NAMALWA (cell line): ENCODE measurements at places on chromosomes 4 and X.
A peak's percentile ranks its signal among the peaks of the same experiment; 100 is the strongest.

DNA sequence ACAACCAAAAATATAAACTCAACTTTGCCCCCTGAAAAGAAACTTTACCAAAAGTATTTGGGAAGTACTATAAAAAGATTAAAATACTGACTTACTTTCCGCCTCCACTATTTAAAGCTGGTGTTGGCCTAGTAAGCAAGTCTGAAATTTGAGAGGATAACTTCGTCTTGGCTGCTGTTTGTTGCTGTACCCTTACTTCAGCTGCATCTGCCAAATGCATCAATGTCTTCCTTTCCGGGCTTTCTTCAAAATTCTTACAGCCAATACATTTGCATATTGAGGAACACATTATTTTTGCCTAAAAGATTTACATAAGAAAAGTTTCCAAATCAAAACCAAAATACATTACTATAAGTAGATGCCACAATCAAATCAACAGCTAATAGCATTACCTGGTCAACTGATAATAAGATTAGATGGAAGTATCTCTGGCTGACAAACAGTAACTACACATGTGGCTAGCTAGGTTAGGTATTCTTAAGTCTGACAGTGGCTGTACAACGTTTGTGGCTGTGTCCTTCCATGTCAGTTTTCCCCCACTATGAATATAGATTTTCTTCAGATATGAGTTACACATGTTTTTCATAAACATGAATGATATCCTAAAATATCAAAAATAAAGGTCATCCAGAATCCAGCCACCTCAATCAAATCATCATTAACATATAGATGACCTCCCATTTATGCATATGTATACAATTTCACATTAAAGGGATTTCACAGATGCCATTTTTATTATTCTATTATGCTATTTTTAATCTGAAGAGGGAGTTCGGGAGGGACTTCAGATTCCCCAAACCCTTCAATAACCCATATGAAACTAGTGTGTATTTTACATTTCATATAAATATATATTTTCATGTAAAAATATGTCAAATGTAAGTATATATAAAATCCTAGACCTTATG is 30.6 kb downstream of the THAP9 start:
- no peak for DNase-seq

DNA sequence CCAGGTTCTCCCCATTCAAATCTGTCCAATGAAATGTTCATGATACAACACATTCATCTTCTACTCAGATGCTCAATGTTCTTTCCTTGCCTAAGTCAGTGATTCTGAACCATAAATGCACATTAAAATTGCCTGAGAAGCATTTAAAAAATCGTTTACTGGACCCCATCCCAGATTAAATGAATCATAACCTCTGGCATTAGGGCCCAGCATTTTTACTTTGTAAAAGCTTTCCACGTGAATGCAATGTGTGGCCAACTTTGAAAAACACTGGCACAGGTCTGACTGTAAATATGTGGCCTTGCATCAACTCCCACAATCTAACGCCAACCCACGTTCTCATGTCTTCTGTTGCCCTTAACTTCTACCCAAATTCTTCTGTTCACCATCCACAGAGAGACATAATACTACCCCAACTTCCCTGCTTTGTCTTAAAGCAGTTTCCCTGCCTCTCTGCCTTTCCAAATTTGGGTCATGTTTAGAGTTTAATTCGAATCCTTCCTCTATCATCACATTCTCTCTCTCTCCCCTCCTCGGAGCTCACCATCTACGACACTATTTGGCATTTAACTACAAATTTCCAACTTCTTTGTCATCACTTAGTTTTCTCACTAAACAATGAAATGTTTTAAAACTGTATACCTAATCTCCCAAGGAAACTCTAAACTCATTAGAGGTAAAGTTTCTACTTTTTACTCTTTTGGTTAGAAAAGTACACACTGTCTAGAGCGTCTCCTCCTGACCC is 78.7 kb downstream of the PRKG2 start:
- DNase-seq = no peak

DNA sequence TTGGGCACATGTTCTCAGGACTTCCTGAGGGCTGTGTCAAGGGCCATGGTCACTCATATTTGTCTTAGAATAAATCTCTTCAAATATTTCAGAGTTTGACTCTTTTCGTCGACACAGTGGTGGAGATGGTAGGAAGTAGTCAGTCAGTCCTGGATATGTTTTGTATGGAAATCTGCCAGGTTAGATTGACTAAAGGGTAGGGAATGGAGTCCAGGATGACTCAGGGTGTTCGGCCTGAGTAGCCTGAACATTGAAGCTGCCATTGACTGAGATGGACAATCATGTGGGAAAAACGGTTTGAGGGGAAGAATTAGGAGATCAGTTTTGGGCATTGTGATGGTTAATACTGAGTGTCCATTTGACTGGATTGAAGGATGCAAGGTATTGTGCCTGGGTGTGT is 177.1 kb upstream of the CENPE start:
- no peak for DNase-seq

- DNase-seq = no peak
These were observed 24.0 kb upstream of the NUDT11 start for GRCh38 chrX:51520393-51520792.

DNA sequence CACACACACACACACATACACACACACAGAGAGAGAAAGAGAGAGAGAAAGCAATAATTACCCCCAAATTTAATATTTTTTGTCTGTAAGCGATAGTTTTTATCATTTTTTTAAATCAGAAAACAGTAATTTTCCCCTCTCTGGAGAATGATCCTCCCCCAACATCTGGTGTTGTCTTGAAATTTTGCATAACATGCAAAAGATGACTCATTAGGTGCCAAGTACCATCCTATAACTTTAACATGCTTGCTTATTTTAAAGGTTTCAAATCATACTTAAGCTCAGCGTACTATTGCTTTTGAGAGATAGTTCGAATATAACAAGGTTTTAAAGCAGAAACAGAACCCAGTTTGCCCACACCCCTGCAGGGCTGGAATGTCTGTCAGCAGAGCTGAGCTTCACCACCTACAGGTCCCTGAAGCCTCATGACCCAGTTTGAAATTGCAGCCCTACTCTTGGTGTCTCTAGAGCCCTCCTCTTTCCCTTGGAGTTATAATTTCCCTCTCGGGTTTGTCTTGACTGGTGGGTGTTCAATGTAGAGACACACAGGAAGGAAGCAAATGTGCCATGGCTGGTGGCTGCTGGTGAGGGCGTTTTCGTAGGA is 175.0 kb upstream of the HS3ST1 start:
- DNase-seq = no peak

DNA sequence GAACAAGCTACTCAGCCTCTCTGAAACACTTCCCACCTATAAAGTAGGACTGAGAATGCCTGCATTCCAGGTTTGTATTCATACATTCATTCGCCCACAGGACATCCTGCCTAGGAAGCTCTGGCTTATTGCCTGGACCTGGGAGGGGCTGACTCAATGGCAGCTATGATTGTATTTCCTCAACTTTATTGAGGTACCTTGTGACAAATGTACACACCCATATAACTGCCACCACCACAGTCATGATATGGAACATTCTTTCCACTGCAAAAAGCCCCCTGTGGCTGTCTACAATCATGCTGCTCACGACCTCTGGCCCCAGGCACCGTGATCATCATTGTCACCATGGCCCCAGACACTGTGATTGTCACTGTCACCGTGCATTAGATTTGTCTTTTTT is 68.3 kb downstream of the ABLIM2 start:
- DNase-seq = peak; percentile 21

- DNase-seq = no peak
These were observed 54.6 kb downstream of the ARAP2 start for GRCh38 chr4:36189511-36190226.

DNA sequence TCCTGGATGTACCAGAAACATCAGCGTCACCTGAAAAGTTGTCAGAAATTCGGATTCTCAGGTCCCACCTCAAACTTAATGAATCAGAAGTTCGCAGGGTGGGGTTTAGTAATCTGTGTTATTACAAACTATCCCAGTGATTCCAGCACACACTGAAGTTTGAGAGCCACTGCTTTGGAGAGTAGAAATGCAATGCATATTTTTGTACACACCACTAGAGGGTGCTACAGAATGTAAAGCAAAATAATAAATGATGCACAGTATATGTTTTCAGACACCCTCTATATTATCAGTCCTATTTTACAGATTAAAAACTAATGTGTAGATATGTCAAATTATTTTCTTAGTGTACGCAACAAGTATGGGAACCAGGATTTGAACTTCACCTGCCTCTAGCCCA is 2.4 kb upstream of the MORF4L2 start:
- peak; percentile 53 for DNase-seq

DNA sequence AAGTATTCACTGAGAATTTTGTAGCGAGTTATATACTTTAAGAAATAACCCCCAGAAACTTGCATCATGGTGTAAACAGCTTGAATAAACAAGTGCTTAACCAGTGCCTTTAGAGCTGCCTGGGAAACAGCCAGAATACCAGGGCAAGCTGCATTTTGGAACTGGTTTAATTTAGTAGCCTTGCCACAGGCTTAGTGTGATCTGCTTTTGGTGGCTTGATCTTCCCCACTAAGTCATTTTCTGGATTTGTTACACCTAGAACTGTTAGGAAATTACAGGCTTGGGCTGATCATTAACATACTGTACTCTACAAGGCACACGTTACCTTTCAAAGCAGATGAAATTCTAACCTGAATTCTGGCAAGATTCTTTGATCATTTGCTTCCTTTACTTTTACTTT is 35.4 kb downstream of the NPNT start:
- DNase-seq = no peak

DNA sequence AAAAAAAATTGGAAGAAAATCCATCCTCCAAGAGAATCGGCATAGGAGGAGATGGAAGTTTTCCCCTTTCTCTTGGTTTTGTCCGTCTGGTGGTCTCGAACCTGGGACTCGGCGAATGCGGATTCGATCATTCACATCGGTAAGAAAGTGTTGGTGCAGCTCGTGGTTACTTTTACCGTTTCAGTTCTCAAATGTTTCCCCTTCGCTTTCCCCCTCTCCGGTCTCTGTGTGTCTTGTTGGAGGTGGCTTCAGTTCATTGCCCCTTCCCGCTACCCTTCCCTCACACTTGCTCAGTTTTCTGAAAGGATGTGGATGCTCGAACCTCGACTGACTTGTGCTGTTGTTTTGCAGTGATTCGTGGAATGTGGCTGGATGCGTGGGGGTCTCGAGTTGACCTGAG is 840 bp downstream of the GRID2 start:
- DNase-seq = no peak

DNA sequence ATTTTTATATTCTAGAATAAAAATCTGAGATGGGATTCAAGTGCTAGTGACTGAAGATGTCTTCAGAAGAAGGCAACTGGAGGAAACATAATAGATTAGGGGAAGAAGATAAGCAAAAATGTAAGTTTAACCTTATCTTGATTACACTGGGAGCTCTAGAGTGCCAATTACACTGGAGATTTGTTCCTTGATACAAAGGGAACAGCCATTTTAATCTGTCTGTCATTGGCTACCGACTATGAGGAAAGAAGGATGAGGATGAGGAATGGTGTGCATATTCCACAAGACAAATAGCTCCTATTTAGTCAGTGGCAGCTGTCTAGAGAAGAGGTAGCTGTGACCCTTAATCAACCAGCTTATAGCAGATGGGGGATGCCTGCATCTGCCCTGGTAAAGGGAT is 1034.5 kb upstream of the IGFBP7 start:
- no peak for DNase-seq

DNA sequence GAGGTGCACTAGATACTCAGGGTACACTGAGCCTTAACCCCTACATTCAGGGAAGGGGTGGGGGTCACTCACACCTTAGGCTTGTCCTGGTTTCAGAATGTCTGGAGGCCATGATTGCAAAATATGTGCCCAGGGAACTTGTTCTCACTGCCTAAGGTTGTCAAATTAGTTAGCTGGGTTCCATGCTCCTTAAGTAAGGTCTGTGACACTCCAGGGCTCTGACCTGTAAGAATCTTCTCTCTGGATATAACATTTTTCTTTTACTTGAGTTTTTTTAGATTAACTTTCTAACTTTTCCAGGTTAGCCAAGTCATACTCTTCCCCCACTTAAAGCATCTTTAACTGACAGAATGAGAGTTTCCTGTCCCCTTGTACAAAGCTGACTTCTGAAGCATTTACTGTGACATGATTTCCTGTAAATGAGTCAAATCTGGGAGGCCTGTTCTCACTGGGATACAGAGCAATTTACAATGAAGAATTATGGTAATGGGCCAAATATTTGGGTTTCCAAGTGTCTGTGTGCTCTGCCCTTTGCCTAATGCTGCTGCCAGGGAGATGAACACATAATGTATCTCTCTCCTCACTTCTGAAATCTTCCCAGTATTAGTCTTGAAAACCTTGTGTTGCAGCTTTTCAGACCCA is 101.7 kb downstream of the GATB start:
- DNase-seq = no peak

DNA sequence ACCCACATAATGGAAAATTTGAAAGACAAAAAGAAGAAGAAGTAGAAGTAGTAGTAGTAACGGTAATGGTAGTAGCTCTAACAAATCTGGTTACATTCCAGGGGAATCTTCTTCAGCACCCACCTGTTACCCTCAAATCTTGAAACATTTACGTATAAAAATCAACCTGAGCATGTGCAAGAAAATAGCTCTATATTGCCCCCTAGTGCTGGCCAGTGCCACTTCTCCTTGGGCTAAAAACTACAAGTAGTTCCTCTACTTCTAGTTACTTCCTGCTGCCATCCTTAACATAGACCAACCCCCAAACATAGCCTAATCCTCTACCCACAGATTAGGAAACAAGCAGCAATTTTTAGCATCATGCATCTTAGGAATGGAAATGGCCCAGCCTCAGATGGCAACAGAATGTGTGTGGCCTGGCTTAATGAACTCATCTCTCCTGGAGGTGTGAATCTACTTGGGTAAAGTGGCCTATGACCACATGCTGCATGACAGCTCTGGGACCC is 3.1 kb downstream of the PDGFC start:
- DNase-seq = peak; percentile 72

GRCh38 chr4:59247032-59247431 is 1953.1 kb upstream of the ADGRL3 start:
- DNase-seq = peak; percentile 33

DNA sequence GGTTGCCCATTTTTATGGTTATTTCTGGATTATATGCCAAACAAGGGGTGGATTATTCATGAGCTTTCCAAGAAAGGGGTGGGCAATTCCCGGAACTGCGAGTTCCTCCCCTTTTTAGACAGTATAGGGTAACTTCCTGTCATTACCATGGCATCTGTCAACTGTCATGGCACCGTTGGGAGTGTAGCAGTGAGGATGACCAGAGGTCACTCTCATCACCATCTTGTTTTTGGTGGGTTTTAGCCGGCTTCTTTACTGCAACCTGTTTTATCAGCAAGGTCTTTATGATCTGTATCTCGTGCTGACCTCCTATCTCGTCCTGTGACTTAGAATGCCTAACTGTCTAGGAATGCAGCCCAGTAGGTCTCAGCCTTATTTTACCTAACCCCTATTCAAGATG is 57.6 kb downstream of the SH3KBP1 start:
- no peak for DNase-seq

- DNase-seq = no peak
These were observed 146.8 kb downstream of the DCTD start for GRCh38 chr4:182770259-182770995.

DNA sequence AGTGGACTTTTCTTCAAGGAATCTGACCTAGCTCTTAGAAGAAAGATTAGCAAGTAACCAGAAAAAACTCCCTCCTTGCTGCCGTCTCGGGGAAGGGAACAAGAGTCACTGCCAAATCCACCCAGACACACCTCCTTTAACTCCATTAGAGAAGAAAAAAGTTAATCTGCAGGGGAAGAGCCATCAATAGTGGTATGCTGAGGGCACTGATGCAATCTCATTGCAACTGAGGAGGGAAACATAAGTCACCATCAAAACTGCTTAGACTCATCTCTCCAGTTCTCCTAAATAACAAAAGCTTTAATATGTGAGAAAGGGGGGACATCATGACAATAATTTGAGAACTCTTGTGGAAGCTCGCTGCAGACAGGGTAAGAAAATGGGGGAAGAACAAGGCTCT is 49.3 kb upstream of the MAGED4B start:
- DNase-seq = no peak
